D341Med (cell line): ENCODE measurements at places on chromosomes 2 and 18.

GRCh38 chr2:241859436-241860183 is 916 bp upstream of the PDCD1 start:
- peak; percentile 58 for DNase-seq

DNA sequence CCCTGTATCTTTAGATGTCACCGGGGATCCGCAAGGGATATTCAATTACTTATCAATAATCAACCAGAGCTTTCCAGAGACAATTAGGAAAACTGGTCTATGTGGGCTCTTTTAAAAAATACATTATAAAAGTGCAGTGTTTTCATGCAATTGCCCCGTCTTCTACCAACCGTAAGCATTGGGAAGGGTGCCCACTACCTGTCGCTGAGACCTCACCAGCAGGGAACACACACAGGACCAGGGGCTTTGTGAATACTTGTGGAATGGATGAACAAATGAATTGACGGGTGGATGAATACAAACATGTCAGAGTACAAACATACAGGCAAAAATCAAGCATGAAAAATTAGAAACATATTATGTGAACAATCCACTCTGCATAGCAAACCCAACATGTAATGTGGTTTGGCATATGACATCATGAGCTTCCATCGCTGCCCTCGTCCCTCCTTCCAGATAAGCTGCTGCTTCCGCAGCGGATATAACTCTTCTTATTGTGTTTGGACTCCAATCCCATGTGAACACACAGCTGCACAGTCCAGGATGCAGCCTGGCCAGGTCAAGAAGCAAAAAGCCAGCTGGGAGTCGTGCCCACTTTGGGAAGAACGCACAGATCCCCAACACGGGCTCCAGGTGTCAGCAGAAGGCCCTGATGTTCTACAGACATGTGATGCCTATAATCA is 5.3 kb downstream of the FHL2 start:
- DNase-seq: no peak

DNA sequence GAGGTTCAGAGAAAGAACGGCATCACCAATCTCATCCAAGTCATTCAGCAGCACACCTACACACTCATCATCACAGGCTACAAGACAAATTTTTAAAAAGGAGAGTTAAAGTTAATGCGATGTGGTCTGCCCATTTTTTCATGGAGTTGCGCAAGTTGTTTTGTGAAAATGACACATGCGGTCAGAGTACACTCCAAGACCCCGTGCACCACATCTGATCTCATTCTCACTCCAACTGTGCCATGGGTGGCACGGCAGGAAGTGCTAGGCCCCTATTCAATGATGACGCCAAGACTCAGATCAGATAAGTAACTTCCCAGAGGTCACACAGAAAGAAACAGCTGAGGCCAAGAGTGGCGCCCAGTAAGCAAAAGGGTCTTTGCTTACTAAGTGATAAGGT is 119.8 kb downstream of the LAMA1 start:
- DNase-seq: no peak

- DNase-seq: no peak
Measured at GRCh38 chr2:19355416-19355821, 3.0 kb downstream of the OSR1 start.

DNA sequence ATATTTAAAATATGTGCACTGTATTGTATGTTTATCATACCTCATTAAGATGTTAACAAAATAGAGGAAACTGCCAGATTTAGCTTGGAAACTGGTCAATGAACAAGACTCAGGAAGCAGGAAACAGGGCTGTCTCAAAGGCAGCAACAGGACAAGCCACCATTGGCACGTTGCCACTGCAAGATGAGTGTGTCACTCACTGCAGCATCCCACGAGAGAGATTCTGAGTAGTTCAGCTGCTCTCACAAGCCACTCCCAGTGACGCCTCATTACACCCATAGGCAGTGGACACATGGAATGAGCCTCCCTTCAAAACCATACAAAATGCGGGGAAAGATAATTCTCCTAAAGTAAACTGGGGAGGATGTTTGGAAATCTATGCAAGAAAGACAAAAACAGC is 181.9 kb upstream of the DLGAP1 start:
- no peak for DNase-seq

DNA sequence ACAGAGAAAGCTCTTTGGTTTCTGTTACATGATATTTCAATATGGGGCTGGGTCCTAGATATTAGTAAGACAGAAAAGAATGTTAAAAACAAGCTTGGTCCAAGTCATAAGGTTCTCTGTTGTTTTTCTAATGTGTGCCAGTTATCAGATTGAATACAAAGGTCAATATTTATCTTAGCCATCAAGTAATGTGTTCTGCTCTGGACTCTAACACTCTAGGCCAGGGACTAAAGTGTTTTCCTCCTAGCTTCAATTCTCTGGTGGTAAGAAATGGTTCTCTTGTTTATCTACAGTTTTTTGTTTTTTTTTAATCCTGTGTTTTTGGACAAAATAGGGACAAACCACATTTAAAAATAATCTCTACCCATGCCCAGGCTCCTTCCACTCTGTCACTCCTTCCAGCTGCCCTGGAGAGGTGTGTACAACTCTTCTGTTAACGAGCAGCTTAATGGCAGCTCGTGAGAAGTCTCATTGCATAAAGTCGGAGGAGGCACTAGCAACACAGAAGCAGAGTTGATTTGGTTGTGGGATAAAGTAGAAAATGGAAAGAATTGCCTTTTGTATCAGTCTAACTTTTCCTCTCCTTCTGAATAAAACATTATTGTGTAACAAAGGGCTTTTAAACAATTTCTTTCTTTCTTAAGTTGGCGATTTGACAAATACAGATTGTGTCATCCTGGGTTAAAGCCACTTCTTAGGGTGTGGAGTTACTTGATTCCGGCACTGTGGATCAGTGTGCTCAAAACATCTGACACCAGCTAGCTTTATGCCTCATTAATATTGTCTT is 8.0 kb upstream of the SESTD1 start:
- DNase-seq: no peak

DNA sequence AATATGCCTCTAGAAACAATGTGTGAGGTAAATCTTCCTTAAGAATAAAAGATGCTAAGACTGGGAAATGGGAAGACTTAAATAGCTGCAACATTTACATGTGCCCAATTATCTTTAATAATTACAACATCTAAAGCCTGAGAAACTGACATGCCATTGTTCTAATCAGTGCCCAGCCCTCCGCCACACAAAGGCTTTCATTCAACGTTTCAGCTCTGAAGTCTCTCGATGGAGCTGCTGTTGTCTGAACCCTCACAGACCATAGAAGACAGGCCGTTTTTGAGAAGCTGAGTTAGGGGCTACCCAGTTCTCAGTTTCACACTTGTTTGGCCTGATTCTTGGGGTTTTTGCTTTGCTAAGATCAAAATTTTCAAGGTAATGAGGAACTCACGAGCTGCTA is 315.4 kb upstream of the CHST9 start:
- DNase-seq: no peak

DNA sequence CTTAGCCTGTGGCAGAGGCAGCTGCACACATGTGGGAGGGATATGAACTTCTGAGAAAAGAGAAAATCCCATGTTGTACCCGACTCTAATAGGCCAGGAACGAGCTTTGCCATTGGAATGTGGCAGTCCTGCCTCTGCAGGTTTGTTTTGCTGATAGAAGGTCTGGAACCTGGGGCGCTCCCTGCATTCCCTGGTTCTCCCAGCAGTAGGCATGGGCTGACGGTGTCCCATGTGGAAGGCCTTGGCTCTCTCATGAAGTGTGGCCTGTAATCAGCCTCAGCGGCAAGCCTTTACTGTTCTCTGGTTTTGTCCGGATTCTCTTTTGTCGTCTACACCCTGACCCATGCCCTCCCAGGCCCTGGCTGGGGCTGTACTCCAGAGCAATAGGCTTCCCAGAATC is 72.3 kb downstream of the KIF5C start:
- no peak for DNase-seq

GRCh38 chr2:29478641-29479040 is 363.4 kb downstream of the CLIP4 start:
- DNase-seq: no peak

DNA sequence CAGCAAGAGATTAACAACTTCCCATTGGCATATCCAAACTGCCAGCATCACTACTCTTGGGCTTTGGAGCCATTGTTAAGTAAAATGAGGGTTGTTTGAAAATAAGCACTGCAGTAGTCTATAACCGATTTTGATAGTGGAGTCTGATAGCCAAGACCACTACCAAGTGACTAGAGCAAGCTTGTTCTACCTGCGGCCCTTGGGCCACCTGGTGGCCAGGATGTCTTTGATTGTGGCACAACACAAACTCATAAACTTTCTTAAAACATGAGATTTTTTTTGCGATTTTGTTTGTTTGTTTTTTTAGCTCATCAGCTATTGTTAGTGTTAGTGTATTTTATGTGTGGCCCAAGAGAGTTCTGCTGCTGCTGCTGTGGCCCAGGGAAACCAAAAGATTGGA is 11.0 kb downstream of the UBE2E3 start:
- no peak for DNase-seq

DNA sequence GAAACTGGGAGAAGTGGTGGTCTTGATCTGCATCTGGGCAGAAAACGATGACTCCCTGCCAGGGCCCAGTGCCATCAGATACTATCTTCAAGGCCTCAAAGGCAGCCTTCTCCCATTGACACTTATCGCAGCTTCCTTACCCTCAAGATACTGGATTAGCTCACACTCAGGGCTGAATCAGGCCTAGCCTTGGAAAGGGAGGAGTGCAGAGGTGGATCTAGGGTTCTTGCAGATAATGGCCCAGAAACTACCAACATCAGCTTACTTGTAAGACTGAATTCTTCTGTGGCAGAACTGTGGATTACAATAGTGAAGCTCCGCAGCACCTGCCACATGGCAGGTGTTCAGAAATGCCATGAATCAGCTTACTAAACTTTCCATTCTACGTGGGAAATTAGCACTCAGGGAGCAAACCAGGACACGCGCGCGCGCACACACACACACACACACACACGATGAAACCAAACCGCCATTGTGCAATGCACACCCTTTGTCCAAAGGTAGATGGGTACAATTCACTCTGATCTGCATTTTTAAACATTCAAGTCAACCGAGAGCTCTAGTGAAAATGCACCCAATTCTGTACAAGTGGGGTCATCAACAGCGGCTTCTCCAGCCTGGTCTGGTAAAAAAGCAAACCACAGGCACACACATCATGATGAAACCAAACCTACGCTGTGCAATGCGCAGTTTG is 26.3 kb upstream of the TMEM182 start:
- DNase-seq: no peak

- no peak for DNase-seq
Measured at GRCh38 chr18:70455731-70456130, 166.9 kb downstream of the SOCS6 start.

DNA sequence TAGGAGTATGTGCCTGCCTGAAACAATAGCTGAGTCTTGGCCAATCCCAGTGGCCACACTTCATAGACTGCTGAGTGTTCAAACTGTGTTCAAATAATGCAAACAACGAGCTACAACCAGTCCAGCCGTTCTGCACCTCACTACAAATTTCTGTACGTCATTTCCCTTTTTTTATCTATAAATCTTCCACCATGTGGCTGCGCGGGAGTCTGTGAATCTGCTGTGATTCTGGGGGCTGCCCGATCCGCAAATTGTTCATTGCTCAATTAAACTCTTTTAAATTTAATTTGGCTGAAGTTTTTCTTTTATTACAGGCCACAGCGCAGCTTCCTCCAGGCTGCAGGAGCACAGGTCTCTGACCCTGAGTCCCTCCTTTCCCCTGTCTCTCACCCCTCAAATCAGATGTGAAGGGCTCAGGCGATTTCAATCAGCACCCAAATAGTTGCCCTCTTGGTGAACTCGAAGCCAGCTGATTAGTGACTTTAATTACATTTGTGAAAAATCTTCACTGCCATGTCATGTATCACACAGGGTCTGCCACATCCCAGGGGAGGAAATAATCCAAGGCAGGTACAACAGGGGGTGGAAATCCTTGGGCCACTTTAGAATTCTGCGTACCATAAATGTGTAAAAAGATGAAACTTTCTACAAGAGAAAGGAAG is 145.6 kb downstream of the NDUFA10 start:
- DNase-seq: no peak

DNA sequence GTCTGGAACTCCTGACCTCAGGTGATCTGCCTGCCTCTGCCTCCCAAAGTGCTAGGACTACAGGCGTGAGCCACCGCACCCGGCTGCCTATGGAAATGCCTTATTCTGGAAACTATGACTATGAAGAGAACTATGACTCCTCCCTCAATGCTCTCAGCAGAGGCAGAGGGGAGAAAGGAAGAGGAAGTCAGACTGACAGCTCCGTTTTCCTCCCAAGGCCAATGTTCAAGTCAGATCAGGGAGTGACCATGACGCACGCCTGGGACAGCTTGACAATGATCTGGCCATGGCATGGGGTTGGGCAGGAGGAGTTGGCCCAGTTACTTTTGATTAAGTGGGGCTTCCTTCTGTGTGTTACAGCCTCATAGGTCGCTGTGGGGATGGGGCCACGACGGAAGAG is 44.3 kb upstream of the MRPL33 start:
- DNase-seq: no peak

DNA sequence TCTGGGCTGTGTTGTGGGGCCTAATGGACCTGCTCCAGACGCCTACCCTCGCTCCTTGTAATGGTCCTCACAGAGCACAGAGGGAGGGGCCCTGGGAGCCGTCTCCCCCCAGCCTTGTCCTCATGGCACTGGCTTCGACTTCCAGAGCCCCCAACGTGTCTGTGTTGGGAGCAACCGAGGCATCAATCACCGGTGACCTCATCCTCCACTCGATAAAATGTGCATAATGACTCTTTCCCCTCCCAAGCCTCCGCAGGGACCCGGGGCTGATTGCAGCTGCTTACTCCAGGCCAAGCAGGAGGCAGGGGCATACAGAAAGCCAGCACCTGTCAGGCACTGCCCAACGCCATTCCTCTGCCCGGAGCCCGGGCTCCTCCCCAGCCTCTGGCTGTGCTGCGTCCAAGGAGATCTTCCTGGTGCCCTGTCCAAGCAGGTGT is 271.7 kb downstream of the NDUFA10 start:
- DNase-seq: no peak

DNA sequence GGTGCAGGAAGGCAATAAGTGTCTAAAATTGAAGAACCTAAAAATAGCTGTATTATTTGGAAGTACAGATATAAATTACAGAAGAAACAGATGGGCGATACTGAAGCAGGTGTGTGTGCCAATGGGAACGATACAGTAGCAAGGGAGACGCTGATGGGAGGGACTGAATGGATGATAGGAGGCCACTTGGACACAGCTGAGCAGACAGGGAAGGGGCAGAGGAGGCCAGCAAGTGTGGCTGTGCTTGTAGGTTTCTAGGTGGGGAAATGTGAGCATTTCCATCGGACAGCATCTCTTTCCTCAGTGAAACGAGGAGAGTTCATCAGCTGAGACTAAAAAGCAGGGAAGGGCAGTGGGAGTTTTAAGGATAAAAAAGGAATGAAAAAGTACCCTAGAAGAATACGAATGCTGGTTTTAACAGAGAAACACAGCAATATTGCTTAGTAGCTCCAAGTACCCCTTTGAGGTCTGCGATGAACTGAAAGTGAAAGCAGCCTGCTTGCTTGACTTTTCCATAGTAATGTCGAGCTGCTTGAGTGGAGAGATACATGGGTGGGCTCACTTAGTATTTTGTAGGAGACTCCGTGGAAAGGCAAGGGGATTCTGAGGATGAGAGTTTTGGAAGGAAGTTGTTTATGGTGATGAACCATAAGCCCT is 91.7 kb upstream of the EPC2 start:
- DNase-seq: no peak
